ENCODE measurements at places on chromosomes 16 and 17.
A peak's percentile ranks its signal among the peaks of the same experiment; 100 is the strongest.

GRCh38 chr16:75244225-75244809 is 7.1 kb downstream of the BCAR1 start:
- DNase-seq, result peak; percentile 47

- no peak for DNase-seq
These were observed 670.0 kb downstream of the TOX3 start for GRCh38 chr16:51876934-51877333.

DNA sequence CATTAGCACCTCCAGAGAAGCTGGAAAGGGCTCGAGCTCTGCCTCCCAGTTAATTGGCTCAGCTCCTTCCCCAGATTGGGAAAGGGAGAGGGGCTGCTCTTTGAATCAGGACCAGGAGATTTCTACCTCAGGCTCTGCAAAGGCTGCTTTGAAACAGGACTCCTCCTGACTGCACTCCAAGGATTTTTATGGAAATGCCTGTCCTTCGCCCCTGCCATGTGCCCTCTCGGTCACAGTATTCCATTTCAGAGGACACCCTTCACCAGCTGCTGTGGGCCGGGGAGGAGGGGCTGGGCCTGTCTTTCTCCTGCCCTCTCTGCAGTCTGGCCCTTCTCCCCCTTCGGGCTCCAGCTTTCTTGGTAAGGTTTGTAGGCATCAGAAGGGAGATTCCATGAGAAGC is 13.6 kb downstream of the MRM1 start:
- no peak for DNase-seq

- DNase-seq, result no peak
These were observed 1.4 kb upstream of the HOXB3 start for GRCh38 chr17:48591255-48592056.

GRCh38 chr17:79608624-79608959 is 2.3 kb downstream of the RBFOX3 start:
- DNase-seq, result no peak

DNA sequence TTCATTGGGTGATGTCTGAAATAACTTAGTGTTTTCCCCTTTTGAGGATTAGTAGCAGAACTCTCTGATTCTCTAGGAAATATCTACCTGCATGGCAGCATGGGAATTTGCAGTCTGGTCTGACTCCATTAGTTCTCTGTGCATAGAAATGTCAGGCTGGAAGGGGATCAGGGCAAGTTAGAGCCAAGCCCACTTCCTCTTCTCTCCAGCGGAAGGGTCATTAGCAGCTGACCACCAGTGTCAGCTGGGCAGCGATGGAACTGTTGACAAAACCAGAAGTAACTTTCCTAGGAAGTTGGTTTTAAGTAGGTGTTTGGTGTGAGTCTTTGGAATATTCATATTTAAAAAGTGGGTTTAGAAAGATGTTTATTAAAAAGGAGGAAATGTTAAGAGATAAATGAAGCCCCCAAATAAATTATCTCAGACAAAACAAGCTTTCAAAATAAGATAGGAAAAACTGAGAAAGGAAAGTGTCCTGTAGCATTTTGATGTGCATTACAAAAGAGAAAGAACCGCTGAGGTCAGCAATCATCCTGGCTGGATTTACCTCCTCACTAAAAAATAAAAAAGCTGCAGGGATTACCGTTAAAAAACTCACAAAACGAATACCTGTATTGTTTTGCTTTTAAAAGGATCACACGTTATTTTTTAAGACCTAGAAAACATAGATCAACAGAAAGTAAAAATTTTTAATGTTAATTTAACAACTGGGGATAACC is 32.4 kb upstream of the MMD start:
- no peak for DNase-seq

GRCh38 chr17:50697663-50698272 is 9.9 kb downstream of the ANKRD40 start:
- no peak for DNase-seq

- no peak for DNase-seq
These were observed 1.3 kb upstream of the HERPUD1 start for GRCh38 chr16:56930486-56931270.

DNA sequence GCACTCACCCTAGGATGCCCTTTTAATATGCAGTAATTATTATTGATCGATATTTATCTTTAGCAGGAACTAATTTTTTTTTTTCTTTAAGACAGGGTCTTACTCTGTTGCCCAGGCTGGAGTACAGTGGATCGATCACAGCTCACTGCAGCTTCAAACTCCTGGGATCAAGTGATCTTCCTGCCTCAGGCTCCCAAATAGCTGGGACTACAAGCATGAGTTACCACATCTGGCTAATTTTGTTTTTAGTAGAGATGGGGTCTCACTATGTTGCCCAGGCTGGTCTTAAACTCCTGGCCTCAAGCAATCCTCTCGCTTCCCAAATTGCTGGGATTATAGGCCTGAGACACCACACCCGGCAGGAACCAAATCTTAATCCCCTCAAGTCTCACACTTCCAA is 29.3 kb downstream of the KIAA0753 start:
- no peak for DNase-seq

DNA sequence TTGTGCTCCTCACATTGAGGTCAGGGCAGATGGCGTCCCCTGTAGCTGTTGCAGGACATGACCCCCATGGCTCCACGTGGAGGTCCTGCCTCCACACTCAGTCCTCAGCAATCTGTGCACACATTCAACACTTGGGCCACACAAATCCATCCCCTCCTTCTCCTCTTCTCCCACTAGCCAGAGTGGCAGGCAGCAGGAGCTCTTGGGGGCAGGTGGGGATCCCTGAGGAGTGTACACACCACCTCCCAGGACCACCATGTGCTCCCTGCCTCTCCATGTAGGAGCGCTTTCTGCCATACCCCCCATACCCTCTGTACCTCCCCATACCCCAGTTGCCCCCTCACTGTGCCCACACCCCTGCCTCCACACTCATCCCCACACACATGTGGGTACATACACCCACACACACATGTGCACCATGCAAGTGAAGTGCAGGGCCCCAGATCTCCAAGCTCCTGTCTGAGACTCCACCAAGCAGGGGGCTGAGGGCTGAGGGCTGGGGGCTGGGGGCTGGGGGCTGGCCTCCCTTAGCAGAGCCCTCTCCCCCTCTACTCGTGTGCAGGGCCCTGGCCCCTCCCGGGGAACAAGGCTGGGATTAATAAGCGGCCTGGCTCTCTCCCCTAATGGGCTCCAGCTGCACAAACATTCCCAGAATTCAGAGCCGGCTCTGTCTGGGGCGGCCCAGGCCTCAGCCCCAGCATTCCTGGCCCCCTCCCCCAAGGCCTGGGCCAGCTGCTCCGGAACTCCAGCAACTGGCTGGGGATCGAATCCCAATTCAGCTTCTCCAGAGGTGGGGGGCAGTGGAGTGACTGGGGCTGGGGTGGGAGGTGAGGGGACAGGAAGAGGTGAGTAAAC is 48.2 kb upstream of the MEIOC start:
- peak; percentile 12 for DNase-seq

- DNase-seq, result no peak
These were observed 15.8 kb upstream of the KRT20 start for GRCh38 chr17:40900809-40901356.

DNA sequence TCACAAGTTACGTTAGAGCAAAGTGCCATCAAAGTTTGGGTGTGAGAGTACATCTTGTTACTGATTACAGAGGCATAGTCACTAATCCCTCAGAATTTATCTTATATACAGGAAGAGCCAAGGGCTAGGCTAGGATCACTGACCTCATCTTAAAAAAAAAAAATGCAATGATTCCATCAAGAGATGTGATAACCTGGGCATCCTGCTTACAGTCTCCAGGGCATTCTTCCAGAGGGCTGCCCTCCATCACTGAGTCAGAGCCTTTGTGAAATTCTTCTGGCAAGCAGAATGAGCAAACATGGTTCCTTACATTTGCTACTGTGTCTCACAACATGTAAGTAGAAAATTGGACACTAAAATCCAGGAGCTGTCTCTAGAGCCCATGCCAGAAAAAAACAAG is 410.6 kb downstream of the ZFHX3 start:
- no peak for DNase-seq

- DNase-seq, result no peak
These were observed 2.2 kb downstream of the GALNS start for GRCh38 chr16:88854306-88855111.

- DNase-seq, result peak; percentile 91
These were observed 1.5 kb upstream of the MAF start for GRCh38 chr16:79601931-79602627.

GRCh38 chr17:67717192-67717623 is 528 bp upstream of the NOL11 start:
- DNase-seq, result no peak

- DNase-seq, result no peak
These were observed 11.3 kb upstream of the UBALD2 start for GRCh38 chr17:76253841-76254240.

- DNase-seq, result peak; percentile 87
These were observed 24.0 kb upstream of the VPS4A start for GRCh38 chr16:69286941-69287713.

GRCh38 chr17:1150863-1151600 is 28.7 kb downstream of the ABR start:
- DNase-seq, result no peak

- peak; percentile 66 for DNase-seq
These were observed 1.4 kb downstream of the GLTPD2 start for GRCh38 chr17:4789951-4790704.

DNA sequence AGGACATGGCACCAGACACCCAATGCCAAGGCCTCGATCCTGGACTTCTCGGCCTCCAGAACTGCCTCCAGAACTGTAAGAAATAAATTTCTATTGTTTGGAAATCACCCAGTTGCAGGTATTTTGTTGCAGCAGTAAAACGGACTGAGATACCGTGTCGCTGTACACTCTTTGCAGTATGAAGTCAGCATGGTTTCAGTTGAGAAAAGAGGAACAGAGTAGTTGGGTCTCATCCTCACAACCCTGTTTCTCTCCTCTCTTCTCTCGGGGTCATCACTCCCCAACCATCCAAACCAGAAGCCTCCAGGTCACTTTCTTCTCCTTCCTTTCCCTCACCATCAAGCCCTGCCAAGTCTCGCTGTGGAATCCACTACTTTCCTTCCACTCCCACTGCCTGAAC is 77.8 kb downstream of the ADCY9 start:
- DNase-seq, result no peak

DNA sequence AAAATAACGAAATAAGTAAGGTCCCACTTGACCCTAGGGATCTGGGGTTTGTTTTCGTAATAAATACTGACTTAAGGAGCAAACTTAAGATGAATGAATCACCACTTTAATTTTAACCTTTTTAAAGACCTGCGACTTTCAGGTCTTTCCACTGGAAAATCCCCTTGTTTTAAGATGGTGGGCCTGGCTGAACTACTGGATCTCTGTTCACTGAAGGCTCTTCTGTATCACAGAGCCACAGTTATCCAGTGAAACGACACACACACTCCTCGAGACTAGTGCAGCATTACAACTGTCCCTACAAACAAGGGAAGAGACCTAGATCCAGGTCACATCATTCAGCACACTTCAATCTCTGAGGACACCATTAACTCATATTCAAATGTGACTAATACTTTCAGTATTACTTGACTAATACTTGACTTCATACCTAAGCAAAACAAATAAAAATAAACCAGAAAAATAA is 299.0 kb downstream of the CEP112 start:
- no peak for DNase-seq

DNA sequence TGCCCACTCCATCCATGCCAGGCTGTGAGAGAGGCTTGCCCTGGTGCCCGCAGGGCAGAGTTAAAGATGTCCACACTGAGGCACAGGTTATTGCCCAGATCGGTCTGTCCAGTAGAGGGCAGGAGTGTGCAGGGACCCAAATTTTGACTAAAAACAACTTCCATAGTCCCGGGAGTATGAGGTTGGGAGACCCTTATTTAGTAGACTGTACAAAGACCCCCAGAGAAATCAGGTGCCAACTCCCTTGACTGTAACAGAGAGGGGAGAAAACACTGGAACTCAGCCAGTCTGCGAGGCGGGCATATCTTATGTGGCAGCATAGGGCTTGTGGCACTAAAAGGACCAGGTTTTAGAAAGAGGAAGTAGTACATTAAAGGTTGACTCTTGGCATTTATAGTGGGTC is 43.4 kb downstream of the HNF1B start:
- no peak for DNase-seq

- DNase-seq, result no peak
These were observed 193.7 kb upstream of the TBX2 start for GRCh38 chr17:61205931-61206330.

- DNase-seq, result no peak
These were observed 3.0 kb upstream of the TMEM204 start for GRCh38 chr16:1530349-1530882.

GRCh38 chr16:67961551-67961957 is 6.9 kb downstream of the SLC12A4 start:
- no peak for DNase-seq

GRCh38 chr17:56898874-56899273 is 15.0 kb downstream of the TRIM25 start:
- no peak for DNase-seq

DNA sequence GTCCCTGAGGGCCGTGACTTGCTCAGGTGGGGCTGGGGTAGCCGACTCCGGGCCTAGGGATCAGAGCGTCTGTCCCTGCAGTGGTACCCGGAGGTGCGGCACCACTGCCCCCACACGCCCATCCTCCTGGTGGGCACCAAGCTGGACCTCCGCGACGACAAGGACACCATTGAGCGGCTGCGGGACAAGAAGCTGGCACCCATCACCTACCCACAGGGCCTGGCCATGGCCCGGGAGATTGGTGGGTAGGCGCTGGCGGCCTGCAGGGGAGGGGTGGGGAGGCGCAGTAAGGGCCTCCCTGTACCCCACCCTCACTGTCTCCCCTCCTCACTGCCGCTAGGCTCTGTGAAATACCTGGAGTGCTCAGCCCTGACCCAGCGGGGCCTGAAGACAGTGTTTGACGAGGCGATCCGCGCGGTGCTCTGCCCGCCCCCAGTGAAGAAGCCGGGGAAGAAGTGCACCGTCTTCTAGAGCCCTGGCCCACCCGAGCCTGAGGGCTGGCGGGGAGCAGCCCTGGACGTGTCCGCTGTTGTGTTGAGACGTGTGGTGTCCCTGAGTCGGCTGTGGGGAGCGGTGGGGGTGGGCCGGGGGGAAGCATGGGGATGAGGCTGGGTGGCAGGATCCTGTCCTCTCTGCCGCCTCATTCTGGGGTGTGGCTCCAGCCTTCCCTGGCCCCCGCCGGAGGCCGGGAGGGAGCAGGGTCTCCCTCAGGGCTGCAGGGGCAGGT is 2.0 kb downstream of the RAC3 start:
- DNase-seq, result no peak

- DNase-seq, result no peak
These were observed 10.6 kb downstream of the CHMP1A start for GRCh38 chr16:89646906-89647305.

DNA sequence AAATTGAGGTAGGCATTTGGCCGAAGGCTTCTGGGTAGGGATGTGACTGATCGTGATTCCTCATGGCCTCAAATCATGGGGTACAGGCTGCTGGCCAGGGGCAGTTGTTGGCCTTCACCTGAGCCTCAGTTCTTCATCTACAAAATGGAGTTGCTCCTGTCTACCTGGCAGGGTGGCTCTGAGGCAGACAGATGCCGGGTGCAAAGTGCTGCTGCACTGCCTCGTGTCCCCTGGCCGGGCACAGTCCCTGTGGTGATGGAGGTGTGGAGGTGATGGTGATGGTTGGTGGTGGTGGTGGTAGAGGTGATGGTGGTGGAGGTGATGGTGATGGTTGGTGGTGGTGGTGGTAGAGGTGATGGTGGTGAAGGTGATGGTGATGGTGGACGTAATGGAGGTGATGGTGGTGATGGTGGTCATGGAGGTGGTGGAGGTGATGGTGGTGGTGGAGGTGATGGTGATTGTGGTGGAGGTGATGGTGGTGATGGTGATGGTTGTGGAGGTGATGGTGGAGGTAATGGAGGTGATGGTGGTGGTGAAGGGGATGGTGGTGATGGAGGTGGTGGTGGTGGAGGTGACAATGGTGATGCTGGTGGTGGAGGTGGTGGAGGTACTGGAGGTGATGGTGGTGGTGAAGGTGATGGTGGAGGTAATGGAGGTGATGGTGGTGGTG is 52.6 kb downstream of the RNF213 start:
- DNase-seq, result no peak

- DNase-seq, result peak; percentile 40
These were observed 22.2 kb upstream of the PEMT start for GRCh38 chr17:17613708-17614114.
